ENCODE measurements at places on chromosomes 6 and 20.

DNA sequence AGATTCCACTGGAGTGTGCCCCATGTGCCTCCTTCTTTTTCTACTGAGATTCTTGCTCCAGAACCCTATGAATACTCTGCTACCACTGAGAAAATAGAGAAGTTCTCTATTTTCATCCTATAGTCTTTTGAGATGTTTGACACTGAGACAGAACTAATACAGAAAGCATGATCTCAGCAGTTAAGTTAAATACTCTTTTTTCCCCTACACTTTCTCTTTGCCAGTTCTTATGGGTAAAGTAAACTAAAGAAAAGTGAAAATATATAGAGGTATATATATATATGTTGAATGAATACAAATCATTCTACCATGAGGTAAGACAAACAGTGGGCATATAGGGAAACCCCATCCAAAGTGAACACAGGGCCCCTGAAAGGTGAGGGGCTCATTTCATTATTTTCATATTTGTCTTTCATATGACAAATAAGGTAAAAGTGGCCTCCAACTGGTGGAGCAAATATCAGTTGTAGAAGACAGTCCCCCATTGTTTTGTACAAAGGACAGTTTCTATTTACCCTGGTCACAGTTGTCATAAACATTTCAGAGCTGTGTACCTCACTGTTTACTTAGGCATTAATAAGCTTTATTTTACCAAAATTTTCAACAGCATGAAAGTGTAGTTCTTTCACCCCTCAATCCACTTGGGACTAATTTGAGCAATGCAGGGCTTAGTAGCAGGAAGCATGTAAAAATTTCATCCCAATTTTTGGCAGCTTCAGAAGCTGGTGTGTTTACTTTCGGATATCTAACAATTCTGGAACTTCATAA, 188.3 kb upstream of the MARCKS start:
- H3K27me3 ChIP-seq: no peaks in the 10 kb centered on the region
- DNase-seq: no peak
- no peaks in the 10 kb centered on the region for H3K36me3 ChIP-seq
- H3K4me1 ChIP-seq: peaks cover 24% of the 10 kb centered on the region
- no peak overlapping the region for H3K4me3 ChIP-seq

- H3K27ac ChIP-seq: no peak overlapping the region
- no peaks in the 10 kb centered on the region for H3K36me3 ChIP-seq
- no peaks in the 10 kb centered on the region for H3K4me1 ChIP-seq
- H3K27me3 ChIP-seq: no peaks in the 10 kb centered on the region
- no peak overlapping the region for H3K4me3 ChIP-seq
- DNase-seq: no peak
These were observed 9.0 kb downstream of the RRBP1 start for GRCh38 chr20:17673084-17673483.

DNA sequence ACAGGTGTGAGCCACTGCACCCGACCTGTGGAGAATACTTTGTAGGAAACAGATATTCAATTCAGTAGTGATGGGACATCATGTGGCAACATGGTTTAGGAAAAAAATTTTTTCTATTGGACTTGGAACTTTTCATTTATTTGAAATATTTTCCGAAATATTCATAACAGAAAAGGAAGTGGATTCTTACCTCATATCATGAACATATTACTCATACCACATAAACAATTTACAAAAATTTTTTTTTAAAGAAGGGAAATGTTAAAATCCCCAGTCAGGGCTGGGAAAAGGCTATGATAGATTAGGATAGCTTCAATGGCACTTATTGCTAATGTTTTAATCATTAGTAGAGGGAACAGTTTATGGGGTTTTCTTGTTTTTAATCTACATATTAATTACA, 6.8 kb upstream of the ALDH8A1 start:
- H3K4me3 ChIP-seq: no peak overlapping the region
- H3K27me3 ChIP-seq: no peaks in the 10 kb centered on the region
- H3K36me3 ChIP-seq: peaks cover 14% of the 10 kb centered on the region
- H3K27ac ChIP-seq: no peak overlapping the region
- DNase-seq: no peak
- no peaks in the 10 kb centered on the region for H3K4me1 ChIP-seq

GRCh38 chr6:168438783-168439520, 2.0 kb upstream of the SMOC2 start:
- H3K36me3 ChIP-seq: no peaks in the 10 kb centered on the region
- no peaks in the 10 kb centered on the region for H3K4me1 ChIP-seq
- H3K4me3 ChIP-seq: no peak overlapping the region
- no peak for DNase-seq
- no peaks in the 10 kb centered on the region for H3K27me3 ChIP-seq

Measured in tibial artery (tissue), 4 donors.